Activated CD8-positive, alpha-beta memory T cell treated with anti-CD3 and anti-CD28 coated beads for 4 hours (primary cell): ENCODE measurements at places on chromosomes 11 and 22.

DNA sequence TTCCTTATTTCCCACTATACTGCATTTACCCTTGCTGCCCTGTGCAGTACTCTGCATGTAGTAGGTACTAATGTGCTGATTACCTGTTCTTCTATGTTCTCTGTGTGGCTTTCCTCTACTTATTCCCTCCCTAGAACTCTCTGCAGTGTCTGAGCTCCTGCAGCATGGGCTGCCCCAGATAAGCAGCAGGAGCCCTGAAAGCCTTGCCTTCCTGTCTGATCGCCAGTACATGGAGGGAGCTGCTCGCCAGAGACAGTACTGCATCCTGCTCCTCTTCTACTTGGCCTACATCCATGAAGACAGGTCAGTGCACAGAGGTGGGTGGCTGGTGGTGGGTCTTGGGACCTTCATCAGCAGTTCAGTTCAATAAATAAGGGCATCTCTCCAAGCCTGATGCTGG lies 42.2 kb upstream of the CCDC134 start:
- DNase-seq = no peak

GRCh38 chr11:129948926-129949466 lies 53.6 kb upstream of the NFRKB start:
- no peak for DNase-seq

GRCh38 chr11:73808052-73808451 lies 20.4 kb downstream of the MRPL48 start:
- no peak for DNase-seq

DNA sequence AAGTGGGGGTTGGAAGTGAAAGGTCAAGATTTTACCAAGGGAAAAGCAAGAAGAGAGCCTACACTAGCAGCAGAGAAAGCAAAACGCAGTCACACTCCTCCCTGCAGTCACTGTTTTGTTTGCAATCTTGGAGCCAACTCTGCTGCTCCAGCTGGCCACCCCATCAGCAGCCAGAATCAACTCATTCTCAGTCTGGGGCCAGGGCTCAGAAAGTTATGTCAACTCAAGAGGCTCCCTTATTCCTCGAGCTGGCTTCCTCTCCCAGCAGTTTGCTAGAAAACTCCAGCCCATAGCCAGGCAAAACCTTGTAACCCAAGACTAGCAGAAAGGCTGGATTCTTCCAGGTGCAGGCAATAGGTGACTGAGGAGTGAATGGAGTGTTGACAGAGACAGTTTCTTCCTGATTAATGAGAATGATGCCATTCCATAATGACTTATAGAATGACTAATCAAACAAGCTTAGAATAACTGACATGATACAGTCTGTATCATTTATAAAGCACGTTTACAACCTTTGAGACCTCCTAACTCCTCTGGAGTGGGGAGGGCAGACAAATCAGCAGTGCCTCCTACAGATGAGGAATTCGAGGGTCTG lies 53.4 kb downstream of the P4HA3 start:
- DNase-seq = no peak

DNA sequence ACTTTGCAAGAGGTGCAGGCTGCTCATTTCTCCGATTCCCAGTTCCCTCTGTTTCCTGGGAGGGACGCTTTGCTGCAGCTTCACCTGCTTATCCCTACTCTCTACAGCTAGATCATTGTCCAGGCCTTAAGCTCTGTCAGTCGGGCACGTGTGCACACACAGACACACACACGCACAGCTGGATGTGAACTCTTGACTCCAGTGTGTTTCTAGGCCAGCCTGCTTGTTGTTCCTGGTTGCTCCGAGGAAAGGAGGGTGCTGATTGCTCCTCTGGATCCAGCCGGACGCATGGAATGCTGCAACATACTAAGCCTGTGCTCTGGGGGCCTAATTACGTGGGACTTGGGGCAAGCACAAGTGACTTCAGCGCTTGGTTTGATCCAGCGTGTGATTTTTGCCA lies 19.7 kb downstream of the ZNRF3 start:
- no peak for DNase-seq

DNA sequence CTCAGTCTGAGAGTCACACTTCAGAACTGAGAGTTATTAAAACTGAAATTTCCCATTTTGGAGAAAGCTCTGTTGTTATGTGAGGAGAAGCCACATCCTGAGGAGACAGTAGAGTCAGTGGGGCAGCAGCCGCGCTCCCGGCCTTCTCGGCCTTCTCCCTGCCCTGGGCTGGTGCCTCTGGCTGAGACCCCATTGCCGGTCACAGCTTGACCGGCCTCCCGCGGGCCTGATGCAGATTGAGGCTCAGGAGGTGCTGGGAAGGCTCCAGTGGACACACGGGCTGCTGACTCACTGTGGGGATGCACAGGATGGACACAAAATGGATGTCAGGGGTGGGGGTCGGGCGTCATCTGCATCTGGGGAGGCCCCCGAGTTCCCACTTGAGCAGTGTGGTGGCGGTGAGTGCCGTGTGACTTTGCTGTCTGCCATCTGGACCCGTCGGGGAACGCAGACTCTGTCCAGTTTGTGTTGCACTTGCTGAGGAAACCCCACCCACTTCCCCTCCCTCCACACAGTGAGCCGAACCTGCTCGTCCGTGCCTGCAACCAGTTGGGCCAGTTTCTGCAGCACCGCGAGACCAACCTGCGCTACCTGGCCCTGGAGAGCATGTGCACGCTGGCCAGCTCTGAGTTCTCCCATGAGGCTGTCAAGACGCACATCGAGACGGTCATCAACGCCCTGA lies 50.1 kb downstream of the MUC6 start:
- DNase-seq = no peak

- no peak for DNase-seq
Measured at GRCh38 chr11:67345920-67346819, 7.2 kb downstream of the POLD4 start.

- no peak for DNase-seq
Measured at GRCh38 chr11:20564846-20565635, 34.4 kb upstream of the SLC6A5 start.

GRCh38 chr11:134026655-134027343 lies 42.1 kb upstream of the JAM3 start:
- DNase-seq = no peak

DNA sequence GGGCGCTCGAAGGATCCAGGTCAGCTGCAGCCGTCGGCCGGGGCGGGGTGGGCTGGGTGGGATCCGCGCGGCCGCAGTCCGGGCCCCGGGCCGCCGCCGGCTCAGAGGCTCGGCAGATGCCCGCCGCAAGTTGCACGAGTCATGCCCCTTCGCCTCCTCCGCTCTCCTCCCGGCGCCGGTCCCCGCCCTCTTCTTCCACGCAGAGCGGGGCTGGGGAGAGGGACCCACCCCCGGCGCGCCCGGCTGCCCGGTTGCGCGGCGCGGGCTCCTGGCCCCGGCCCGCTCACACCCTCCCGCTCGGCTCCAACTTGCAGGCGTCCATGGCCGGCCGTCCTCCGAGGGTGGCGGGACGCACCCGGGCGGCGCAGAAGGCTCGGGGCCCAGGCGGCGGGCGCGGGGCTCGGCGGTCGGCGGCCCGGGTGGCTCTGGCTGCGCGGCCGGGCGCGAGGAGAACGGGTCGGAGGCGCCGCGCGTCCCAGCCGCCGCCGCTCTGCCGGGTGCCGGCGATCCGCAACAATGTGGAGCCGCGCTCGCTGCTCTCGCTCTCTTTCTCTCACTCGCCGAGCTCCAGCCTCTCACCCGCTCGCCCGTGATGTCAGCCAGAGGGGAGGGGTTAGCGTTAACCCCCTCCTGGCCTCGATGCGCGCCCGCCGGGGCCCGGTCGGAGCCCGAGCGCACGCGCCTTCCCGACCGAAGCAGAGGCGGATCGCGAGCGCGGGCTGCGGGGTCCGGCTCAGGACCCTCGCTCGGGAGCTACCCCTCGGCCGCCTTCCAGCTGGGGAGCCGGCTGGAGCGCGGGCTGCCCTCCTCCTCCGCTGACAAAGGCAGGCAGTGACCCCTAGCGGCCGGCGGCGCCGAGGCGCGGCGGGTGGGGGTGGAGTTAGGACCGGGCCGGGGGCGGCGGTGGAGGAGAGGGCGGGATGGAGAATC lies at the start of gene NECTIN1:
TSS of gene NECTIN1 (minus strand) at position 550 of the 930 bp plus-strand sequence. CDS start 647 bp downstream, outside the sequence.
- peak; percentile 72 for DNase-seq

DNA sequence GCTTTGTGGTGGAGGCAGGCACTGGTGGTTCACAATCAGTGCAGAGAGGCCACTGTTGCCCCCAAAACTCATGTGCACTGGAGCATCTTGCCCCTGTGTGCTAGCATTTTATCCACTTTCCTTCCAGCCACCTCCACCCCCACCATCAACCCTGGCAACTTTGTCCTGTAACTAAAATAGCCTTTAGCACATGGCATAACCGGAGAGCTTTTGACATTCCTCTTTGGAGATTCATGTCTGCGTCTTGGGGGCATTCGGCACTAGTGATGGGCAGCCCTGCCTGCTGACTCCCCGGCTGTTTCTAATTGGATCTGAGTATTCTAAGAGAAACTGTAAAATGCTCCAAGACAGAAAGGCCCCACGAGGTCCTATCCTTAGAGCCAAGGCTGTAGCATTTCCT lies 15.8 kb downstream of the SHISA8 start:
- no peak for DNase-seq

- no peak for DNase-seq
Measured at GRCh38 chr11:104003491-104003890, 32.9 kb upstream of the DDI1 start.

DNA sequence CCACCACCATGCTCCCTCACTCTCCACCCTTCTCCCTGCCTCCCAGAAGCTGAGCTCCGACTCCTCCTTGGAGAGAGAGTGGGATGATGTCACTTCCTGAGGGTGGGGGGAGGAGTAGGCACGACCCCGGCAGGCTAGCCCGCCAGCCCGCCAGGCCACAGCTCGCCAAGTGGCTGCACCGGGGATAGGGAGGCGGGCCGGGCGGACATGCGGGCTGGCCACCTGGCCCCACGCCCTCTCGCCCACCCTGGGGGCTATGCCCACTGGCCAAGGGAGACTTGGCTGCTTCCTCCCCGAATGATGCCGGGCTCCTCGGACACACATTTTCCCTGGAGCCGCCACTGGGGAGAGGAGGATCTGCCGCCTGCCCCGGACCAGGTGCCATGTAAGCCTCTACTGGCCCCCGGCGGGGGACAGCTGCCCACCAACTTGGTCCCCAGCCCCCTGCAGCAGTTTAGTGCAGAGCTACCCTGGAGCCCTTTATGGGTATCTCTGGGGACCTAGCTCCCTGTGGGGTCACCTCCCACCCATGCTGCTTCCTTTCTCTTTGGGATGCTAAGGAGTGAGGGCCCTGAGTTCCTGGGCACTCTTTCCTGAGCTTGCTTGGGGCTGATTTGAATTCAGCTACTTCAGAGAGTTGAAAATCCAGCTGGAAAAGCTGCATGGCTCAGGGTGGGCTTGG lies 33.7 kb upstream of the MYRF start:
- no peak for DNase-seq

DNA sequence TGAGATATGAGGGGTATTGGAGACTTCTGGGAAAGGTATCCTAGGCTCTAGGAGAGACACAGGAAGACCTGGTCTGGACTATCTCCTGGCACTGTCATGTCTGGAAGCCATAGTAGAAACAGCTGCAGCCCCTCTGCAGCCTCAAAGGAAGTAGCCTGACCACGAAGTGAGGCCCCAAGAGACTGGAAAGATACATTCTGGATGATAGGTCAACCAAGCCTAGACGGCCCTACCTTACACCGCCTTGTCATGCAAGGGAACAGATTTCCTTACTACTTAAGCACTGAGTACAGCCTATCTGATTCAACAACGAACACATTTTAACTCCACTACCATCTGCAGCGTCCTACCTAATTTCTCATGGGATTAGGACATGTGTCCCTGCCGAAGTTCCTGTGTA lies 31.1 kb downstream of the UQCR10 start:
- DNase-seq = no peak

DNA sequence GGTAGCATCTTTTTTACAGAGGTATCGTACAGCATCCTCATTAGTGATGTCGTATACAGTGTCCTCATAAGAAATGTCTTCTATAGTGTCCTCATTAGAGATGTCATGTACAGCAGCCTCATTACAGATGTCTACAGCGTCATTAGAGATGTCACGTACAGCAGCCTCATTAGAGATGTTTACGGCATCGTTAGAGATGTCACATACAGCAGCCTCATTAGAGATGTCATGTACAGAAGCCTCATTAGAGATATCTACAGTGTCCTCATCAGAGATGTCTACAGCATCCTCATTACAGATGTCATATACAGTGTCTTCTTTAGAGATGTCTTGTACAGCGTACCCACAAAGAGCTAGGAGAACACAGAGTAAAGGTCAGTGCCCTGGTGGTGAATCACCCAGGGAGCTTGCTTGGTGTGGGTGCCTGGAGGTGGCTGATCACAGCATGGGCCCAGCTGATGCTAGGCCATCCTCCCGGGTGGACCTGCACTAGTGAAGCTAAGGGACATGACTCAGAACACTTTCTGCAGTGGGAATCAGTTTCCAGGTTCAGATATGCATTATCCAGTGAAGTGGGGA lies 109.2 kb downstream of the IGLL1 start:
- DNase-seq = no peak

DNA sequence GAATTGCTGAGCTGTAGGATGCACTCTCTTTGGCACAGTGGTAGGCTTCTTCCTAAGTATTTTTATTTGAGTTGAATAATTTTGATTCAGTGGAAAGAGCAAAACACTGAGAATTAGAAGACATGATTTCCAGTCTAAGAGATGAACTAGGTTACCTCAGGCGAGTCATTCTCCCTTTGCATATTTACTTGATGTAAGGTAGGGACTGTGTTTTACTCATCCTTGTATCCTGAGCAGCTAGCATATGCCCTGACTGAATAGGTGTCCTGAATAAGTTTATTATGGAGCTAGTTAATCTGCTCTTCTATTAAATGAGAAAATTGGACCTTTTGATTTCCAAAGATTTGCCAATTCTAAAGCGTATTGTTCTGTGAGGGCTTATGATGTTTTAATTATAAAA lies 50.7 kb downstream of the STIM1 start:
- no peak for DNase-seq

DNA sequence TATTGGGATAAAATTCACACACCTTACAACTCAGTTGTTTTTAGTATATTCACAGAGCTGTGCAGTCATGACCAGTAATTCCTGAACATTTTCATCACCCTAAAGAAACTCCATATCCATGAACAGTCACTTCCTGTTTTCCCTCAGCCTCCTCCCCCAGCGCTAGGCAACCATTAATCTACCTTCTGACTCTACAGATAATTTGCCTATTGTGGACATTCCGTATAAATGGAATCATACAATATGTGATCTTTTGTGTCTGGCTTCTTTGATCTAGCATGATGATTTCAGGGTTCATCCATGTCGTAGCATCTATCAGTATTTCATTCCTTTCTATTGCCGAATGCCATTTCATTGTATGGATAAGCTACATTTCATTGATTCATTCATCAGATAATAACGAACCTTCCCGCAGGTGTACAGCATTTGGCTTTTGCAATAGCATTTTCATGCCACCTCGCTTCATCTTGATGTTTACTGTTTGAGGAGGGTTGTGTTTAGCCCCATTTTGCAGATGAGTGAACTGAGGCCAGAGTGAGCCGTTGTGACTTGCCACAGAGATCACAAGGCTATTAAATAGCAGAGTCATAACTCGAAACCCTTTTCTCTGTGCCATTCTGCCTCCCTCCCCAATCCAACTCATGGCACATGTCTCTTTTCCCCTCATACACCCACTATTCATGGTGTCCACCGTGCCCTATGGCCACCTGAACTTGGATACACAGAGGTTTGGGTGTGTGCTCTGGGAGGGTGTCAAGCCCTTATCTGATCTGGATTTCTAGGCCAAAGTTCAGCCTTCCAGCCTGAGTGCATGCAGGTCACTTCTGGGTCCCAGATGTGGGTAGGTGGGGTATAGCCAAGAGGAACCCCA lies 11.1 kb upstream of the MYH9 start:
- DNase-seq = no peak

GRCh38 chr11:123976770-123977560 lies 616 bp downstream of the OR10S1 start:
- DNase-seq = no peak

GRCh38 chr11:78037825-78038620 lies 14.9 kb upstream of the KCTD14 start:
- DNase-seq = no peak

GRCh38 chr11:81839976-81840375 lies 893.7 kb downstream of the FAM181B start:
- DNase-seq = no peak
